ENCODE measurements at places on chromosomes 6 and 20.

DNA sequence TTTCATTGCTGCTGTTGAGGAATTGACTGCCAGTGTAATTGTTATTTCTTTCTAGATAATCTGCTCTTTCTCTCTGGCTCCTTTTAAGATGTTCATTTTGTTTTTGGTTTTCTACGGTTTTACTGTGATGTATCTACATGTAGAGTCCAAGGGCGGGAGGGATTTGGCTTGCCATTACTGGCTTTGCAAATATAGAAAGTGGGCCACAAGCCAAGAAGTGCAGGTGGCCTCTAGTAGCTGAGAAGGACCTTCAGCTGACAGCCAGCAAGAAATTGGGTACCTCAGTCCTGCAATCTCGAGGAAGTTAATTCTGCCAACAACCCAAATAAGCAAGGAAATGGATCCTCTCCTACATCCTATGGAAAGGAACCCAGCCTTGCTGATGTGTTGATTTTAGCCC lies 42.8 kb upstream of the GLP1R start:
- DNase-seq: no peak

DNA sequence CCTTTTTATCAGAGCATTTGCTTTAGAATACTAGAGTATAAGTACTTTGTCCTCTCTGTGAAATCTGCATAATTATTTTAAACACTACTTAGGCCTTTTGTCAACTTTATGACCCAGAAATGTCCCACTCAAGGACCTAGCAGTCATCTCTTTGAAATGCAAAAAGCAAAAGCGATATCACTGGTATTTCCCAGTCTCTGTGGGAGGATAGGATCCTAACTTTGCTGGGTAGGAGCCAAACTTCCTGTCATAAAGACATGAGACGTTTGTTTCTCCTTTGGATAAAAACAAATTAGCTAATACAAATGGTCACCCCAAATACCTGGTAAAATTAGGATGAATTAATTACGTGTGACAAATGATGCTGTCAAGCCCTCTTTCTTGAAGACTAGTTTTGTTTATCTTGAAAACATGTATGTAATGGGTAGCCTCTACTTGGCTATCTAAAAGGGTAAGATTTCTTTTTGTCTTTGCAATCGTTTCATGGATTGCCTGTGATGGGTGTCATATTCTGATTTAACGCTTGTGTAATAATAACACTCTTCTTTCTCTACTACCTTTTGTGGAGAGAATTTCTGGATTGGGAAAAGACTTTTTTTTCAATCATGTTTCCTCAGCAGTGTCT lies 36.2 kb downstream of the DCDC2 start:
- no peak for DNase-seq

DNA sequence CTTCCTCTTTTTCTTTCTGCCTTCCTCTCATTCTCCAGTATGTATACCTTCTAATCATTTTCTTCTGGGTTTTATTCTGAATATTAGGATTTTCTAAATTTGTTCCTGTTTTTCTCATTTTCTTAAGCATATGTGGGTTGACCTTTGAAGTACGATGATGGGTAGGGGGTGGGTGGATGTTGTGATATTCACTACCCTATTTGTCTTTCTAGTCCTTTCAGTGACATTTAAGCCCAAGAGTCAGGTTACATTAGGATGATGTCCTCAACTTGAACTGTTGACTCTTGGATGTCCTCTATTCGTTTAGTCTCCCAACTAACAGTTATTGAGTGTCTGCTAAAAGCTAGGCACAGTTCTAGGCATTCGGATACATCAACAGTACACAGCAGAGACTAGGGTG lies 7.3 kb downstream of the ABT1 start:
- no peak for DNase-seq

DNA sequence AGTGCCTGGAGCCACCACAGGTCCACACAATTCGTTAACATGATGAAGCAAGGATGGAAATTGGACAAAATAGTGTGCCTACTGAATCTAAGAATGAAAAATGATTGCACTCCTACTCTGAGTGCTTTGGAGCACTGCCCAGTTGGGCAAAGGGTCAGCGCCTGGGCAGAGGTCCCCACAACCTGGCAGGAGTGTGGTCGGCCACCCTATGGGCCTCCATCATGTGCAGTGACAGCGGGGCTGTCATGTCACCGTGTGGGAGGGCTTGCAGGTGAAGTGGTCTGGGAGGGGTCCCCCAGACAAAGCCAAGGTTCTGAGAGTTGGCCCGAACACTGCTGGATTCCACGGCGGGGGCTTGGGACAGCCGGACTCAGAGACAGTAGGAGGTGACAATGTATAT lies 36.2 kb upstream of the CD93 start:
- DNase-seq: no peak

GRCh38 chr6:43667245-43668150 lies 20.1 kb downstream of the MRPS18A start:
- peak; percentile 69 for DNase-seq

DNA sequence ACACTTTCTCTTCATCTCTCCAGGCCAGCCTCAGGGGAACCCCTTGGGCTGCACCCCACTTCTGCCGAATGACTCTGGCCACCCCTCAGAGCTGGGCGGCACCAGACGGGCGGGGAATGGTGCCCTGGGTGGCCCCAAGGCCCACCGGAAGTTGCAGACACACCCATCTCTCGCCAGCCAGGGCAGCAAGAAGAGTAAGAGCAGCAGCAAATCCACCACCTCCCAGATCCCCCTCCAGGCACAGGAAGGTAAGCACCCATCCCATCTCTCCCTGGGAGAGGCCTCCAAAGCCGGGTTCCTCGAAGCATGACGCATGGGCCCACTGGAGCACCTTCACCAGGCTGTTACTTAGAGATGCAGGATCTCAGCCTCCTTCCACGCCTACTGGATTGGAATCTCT lies 11.3 kb downstream of the MDFI start:
- DNase-seq: no peak

GRCh38 chr6:7904654-7905319 lies 5.8 kb downstream of the TXNDC5 start:
- DNase-seq: no peak

GRCh38 chr20:53923566-53924369 lies 146.6 kb downstream of the BCAS1 start:
- DNase-seq: no peak

GRCh38 chr6:161833099-161833860 lies 559.4 kb upstream of the AGPAT4 start:
- no peak for DNase-seq

DNA sequence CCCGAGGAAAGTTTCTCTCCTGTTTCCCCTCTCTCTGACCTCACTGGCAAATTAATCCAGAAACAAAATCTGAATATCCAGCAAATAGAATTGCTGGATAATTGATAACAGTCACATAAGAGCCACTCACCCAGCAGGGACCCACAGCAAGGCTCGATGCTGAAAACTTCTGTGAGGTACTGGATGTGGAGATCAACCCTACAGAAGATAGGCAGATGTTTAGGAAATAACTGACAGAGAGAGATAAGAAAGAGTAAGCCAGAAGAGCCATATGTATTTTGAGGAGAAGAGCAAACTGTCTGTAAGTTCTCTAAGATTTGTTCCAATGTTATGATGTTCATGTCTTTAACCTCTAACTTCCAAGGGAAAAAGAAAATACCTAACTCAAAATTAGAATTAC lies 59.7 kb downstream of the PKHD1 start:
- DNase-seq: no peak

DNA sequence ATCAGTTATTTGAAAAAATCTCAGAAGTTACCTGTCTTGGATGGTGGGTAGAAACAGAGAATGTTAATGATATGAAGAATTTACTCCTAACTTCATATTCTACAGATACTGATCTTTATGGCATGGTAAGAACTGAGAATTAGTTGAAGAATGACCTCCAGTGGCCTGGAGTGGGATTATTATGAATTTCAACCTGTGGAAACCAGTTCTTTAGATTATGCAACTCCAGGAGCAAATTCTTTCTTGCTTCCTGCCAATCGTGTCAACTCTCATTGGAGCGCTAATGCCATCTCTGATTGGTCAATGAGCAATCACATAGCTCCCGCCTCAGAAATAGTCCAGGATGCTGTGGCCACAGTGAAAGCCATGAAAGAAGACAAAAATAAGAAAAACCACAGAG lies 40.6 kb downstream of the LYRM2 start:
- peak; percentile 8 for DNase-seq

- no peak for DNase-seq
Observed at GRCh38 chr6:37731888-37732287, 34.2 kb upstream of the MDGA1 start.

- no peak for DNase-seq
Observed at GRCh38 chr6:17418281-17419188, 25.1 kb downstream of the CAP2 start.
